ENCODE measurements at places on chromosomes 1 and 21.
A peak's percentile ranks its signal among the peaks of the same experiment; 100 is the strongest.

- no peaks in the 10 kb centered on the region for H3K4me1 ChIP-seq
- DNase-seq = no peak
- no peaks in the 10 kb centered on the region for H3K27me3 ChIP-seq
Observed at GRCh38 chr1:16605213-16605525, 8.2 kb downstream of the NBPF1 start.

DNA sequence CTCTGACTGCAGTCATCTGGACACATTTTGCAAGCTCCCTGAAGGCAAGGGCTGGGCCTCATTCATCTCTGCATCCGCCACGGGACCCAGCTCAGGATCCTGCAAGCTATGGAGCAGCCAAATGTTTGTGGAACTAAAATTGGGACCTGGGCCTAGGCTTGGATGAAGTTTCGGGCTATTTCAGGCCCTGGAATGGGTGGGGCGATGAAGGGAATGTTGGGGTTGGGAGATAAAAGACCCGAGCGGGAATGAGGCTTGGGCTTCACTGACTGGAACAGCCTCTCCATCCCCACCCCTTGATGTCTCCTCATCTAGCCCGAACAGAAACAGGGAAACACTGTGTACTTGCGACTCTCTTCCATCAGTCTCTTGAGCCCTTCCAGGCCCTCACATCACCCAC lies 7.3 kb upstream of the AHCYL1 start:
- no peaks in the 10 kb centered on the region for H3K36me3 ChIP-seq
- H3K27ac ChIP-seq = no peak overlapping the region
- DNase-seq = no peak

DNA sequence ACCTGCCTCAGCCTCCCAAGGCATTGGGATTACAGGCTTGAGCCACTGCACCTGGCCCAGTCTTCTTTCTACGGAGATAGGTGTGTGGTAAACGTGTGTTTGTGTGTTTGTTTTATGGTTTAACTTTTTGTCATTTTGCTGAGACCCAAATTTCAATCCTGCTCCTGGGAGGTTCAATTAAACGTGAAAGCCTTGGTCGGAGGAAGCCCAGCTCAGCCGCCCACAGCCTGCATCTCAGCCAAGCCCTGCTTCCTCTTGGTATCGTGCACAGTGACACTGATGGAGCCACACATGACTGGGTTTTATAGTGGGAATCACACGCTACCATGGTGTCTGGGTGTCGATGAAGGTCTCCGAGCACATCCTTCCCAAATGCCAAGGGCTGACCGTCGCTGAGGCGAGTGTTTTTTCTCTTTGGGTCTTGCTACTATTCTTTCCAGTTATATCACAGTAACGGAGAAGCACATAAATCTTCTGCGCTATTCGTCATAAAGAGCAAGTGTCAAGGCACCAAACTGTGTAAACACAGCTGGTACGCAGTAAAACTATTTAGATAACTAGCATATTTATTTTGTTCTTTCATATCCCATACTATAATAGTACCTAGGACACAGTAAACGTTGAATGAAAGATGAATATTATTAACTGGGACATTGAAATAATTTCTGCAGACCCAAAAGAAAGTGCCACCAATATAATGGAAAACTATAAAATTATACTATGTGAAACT lies 39.3 kb downstream of the HLCS start:
- no peaks in the 10 kb centered on the region for H3K27me3 ChIP-seq
- H3K4me3 ChIP-seq = no peak overlapping the region
- DNase-seq = no peak
- H3K4me1 ChIP-seq = peaks cover 3% of the 10 kb centered on the region
- no peak overlapping the region for H3K27ac ChIP-seq

GRCh38 chr1:214018386-214019268 lies 30.9 kb downstream of the PROX1 start:
- no peak for DNase-seq
- no peaks in the 10 kb centered on the region for H3K36me3 ChIP-seq
- no peak overlapping the region for H3K27ac ChIP-seq
- H3K4me3 ChIP-seq = no peak overlapping the region

DNA sequence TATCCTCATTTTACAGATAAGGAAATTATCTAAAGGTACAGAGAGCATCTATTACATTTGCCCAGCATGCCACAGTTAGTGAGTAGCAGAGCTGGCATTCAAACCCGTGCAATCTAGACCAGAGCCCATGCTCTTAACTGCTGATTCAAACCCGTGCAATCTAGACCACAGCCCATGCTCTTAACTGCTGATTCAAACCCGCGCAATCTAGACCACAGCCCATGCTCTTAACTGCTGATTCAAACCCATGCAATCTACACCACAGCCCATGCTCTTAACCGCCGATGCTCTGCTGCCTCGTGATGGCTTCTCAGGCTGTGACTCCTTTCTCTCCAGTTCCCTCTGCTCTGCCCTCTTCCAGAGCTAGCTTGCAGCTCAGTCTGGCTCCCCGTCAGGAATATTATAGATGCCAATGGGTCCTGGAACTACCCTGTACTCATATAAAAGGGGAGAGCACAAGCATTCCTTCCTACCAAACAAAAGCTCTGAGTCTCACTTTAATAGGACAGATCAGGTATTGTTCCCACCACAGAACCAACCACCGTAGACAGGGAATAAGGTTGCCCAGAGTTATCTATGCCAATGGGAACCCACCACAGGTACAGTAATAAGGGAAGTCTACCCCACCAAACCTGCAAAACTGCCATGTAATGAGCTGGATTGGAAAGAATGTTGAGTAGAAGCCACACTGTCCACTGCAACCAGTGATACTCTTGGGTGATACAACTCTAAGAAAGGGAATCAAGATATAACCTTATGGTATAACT lies 78.4 kb downstream of the SMYD3 start:
- H3K36me3 ChIP-seq = no peaks in the 10 kb centered on the region
- no peak overlapping the region for H3K4me3 ChIP-seq
- no peak for DNase-seq
- H3K4me1 ChIP-seq = no peaks in the 10 kb centered on the region

DNA sequence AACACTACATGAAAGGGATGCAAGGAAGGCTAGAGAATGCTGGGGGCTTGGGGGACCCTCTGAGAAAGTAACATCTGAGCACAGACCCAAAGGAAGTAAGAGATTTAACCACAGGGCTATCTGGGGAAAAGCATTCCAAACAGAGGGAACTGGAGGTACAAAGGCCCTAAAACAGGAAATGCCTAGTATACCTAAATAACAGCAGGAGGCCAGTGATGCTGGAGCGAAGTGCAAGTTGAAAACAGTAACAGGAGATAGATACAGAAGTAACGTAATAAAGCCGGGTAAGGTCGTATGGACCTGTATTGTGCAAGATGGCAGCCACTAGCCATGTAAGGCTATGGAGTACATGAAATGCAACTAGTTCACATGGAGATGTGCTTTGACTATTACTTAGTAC lies 52.1 kb downstream of the CD34 start:
- H3K36me3 ChIP-seq = peaks cover 86% of the 10 kb centered on the region
- no peak overlapping the region for H3K4me3 ChIP-seq
- H3K27me3 ChIP-seq = no peaks in the 10 kb centered on the region
- H3K4me1 ChIP-seq = no peaks in the 10 kb centered on the region

GRCh38 chr1:38444311-38444710 lies 397.7 kb upstream of the POU3F1 start:
- no peaks in the 10 kb centered on the region for H3K27me3 ChIP-seq
- H3K4me3 ChIP-seq = no peak overlapping the region
- no peaks in the 10 kb centered on the region for H3K36me3 ChIP-seq
- no peak overlapping the region for H3K27ac ChIP-seq

DNA sequence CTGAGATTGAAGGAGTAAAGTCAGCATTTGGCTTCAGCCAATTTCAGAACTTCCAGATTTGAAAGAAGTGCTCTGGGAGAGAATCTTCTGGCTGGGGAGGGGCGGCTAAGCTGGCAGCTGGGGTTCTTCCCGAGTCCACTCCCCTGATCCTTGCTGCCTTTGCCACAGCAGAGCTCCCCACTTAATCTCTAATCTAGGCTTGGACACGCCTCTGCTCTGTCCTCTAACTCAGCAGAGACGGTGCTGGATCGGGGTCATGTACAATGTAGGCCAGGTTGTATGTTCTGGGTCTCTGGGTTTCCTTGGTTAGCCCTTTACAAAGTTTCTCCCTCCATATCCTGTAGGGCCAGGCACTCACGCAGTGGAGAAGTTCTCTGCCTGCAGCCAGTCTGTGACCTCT lies 10.1 kb upstream of the GSTM3 start:
- DNase-seq = no peak
- peaks cover 2% of the 10 kb centered on the region for H3K4me1 ChIP-seq
- no peaks in the 10 kb centered on the region for H3K27me3 ChIP-seq
- H3K36me3 ChIP-seq = no peaks in the 10 kb centered on the region
- no peak overlapping the region for H3K4me3 ChIP-seq

DNA sequence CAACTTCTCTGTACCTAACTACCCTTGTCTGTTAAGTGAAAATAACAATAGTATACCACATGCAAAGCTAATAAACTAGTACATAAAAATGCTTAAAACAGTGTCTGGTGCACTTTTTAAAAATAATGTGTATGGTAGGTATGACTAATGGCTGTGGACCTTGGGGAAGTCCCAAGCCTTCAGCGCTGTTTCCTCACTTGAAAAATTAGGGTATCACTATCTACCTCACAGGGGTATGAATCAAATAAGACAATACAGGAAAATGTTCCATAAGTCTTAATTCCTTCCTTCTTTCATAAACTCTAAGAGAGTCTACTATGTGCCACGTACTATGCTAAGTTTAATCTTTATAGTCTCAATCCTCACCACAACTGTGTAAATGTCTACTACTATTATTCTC lies 32.0 kb downstream of the EGLN1 start:
- DNase-seq = no peak
- H3K4me1 ChIP-seq = peaks cover under 1% of the 10 kb centered on the region
- no peak overlapping the region for H3K27ac ChIP-seq
- no peaks in the 10 kb centered on the region for H3K36me3 ChIP-seq
- no peak overlapping the region for H3K4me3 ChIP-seq

DNA sequence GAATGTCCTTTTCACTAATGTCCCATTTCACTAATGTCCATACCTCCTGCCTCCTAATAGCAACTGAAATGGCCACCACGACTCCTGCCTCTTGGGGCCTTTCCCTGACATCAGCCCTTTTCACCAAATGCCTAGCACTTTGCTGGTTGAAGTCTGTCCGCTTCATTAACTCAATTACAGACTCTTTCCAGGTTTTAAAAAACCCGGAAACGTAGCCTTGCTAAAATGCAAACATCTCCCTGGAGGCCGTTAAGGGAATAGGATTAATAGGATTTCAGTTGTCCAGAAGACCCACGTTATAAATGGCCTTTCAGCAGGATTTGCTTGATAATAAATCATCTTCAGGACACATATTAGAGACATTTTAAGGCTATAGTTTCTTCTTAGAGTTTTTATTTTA lies 25.7 kb upstream of the ERO1B start:
- H3K27ac ChIP-seq = no peak overlapping the region
- peak; percentile 24 for DNase-seq
- H3K4me3 ChIP-seq = no peak overlapping the region
- peaks cover 1% of the 10 kb centered on the region for H3K4me1 ChIP-seq
- H3K27me3 ChIP-seq = peaks cover 2% of the 10 kb centered on the region

- no peak overlapping the region for H3K4me3 ChIP-seq
- H3K27me3 ChIP-seq = no peaks in the 10 kb centered on the region
- H3K4me1 ChIP-seq = no peaks in the 10 kb centered on the region
- H3K27ac ChIP-seq = no peak overlapping the region
Observed at GRCh38 chr1:167957710-167958109, 20.8 kb upstream of the MPC2 start.

- H3K36me3 ChIP-seq = no peaks in the 10 kb centered on the region
- no peak for DNase-seq
- H3K27me3 ChIP-seq = no peaks in the 10 kb centered on the region
- H3K27ac ChIP-seq = no peak overlapping the region
- H3K4me3 ChIP-seq = no peak overlapping the region
Observed at GRCh38 chr1:15303935-15304334, 56.9 kb downstream of the FHAD1 start.

- no peak overlapping the region for H3K27ac ChIP-seq
- no peak overlapping the region for H3K4me3 ChIP-seq
- DNase-seq = no peak
- H3K36me3 ChIP-seq = no peaks in the 10 kb centered on the region
Observed at GRCh38 chr1:114155706-114156105, 2.0 kb upstream of the SYT6 start.

GRCh38 chr1:4838231-4838630 lies 183.8 kb downstream of the AJAP1 start:
- H3K4me1 ChIP-seq = peaks cover 4% of the 10 kb centered on the region
- DNase-seq = no peak
- H3K36me3 ChIP-seq = no peaks in the 10 kb centered on the region
- H3K27me3 ChIP-seq = no peaks in the 10 kb centered on the region
- H3K4me3 ChIP-seq = no peak overlapping the region

DNA sequence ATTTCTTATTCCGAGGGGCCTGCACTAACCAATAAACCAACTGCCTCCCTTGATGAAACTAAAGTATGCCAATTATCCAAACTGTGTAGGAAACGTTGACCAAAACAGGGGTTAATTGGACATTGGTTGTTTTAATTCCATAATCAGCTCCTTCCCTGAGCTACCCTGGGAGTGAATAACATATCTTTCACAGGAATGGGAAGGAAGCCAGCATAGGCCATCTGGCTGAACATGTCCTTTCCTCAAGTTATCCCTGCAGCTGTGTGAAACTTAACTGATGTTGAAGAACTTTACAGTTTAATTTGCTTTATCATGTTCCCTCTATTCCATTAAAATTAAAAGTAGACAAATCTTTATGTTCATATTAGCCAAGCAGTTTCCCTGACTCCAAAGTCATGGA lies 75.4 kb downstream of the NRIP1 start:
- DNase-seq = no peak
- no peak overlapping the region for H3K27ac ChIP-seq
- no peaks in the 10 kb centered on the region for H3K27me3 ChIP-seq
- peaks cover 12% of the 10 kb centered on the region for H3K4me1 ChIP-seq

- no peaks in the 10 kb centered on the region for H3K36me3 ChIP-seq
- DNase-seq = no peak
- no peak overlapping the region for H3K27ac ChIP-seq
- H3K4me1 ChIP-seq = peaks cover 3% of the 10 kb centered on the region
- no peak overlapping the region for H3K4me3 ChIP-seq
Observed at GRCh38 chr1:93976291-93976690, 67.1 kb upstream of the GCLM start.

- peaks cover 10% of the 10 kb centered on the region for H3K4me1 ChIP-seq
- no peak overlapping the region for H3K27ac ChIP-seq
- H3K27me3 ChIP-seq = no peaks in the 10 kb centered on the region
- DNase-seq = no peak
- H3K36me3 ChIP-seq = no peaks in the 10 kb centered on the region
Observed at GRCh38 chr1:107343601-107344000, 202.8 kb downstream of the NTNG1 start.

GRCh38 chr1:202145068-202145743 lies 669 bp upstream of the ARL8A start:
- H3K36me3 ChIP-seq = peaks cover 8% of the 10 kb centered on the region
- no peak overlapping the region for H3K27ac ChIP-seq
- peak overlapping the region; percentile 98 for H3K4me3 ChIP-seq
- peaks cover 8% of the 10 kb centered on the region for H3K27me3 ChIP-seq

- H3K27ac ChIP-seq = no peak overlapping the region
- no peaks in the 10 kb centered on the region for H3K4me1 ChIP-seq
- no peak overlapping the region for H3K4me3 ChIP-seq
- DNase-seq = no peak
Observed at GRCh38 chr1:159113596-159114433, 37.2 kb upstream of the AIM2 start.

- DNase-seq = no peak
- peaks cover 18% of the 10 kb centered on the region for H3K27me3 ChIP-seq
- peaks cover 11% of the 10 kb centered on the region for H3K4me1 ChIP-seq
- H3K36me3 ChIP-seq = no peaks in the 10 kb centered on the region
Observed at GRCh38 chr1:6037338-6037762, 8.3 kb upstream of the KCNAB2 start.

Data from neuronal stem cell (in vitro differentiated cells).